ENCODE measurements at places on chromosomes 5 and 9.

GRCh38 chr5:172098883-172099282 lies 89.1 kb downstream of the STK10 start:
- no peak for DNase-seq

- no peak for DNase-seq
Observed at GRCh38 chr9:85009251-85009650, 339.7 kb downstream of the NTRK2 start.

DNA sequence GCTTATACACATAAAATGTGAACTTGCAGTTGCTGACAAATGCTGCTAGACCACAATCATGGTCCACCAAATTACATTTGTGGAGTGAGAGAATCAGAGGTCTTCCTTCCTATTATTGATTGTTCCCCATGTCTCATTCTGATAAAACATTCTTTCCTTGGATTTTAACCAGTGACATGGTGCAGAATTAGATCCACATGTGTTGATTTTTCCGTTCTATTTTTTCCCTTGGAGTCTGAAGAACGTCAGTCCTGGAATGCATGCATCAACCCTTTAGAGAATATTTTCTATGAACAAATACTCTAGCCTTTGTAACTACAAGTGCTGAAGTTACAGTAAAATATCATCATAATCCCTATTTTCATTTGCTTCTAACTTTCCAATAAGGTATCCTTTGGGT lies 170.7 kb upstream of the SPRY4 start:
- no peak for DNase-seq

GRCh38 chr5:126461838-126462237 lies 38.6 kb downstream of the GRAMD2B start:
- no peak for DNase-seq

- DNase-seq, result no peak
Observed at GRCh38 chr9:125746774-125747052, 460 bp upstream of the PBX3 start.

GRCh38 chr9:15843931-15844330 lies 291.1 kb downstream of the CCDC171 start:
- no peak for DNase-seq

DNA sequence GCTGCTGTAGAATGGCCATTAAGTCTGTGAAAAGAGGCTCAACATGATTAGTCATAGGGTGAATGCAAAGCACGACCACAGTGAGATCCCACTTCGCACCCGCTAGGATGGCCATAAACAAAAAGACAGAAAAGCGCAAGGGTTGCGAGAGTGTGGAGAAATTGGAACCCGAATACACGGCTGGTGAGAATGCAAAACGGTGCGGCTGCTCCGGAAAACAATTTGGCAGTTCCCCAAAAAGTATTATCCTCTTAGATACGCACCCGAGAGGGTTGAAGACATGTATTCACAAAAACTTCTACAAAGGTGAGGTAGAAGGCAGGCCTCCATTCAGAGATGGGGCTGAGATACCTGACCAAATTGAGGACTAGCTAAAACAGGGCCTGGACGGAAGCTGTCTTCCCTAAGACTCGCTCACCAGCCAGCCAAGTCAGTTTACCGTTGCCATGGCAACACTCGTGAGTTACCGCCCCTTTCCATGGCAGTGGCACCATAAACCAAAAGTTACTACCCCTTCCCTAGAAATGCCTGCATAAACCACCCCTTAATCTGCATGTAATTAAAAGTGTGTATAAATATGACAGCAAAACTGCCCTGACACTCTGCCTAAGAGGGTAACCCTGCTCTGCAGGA lies 726 bp upstream of the PSMB7 start:
- DNase-seq, result no peak

DNA sequence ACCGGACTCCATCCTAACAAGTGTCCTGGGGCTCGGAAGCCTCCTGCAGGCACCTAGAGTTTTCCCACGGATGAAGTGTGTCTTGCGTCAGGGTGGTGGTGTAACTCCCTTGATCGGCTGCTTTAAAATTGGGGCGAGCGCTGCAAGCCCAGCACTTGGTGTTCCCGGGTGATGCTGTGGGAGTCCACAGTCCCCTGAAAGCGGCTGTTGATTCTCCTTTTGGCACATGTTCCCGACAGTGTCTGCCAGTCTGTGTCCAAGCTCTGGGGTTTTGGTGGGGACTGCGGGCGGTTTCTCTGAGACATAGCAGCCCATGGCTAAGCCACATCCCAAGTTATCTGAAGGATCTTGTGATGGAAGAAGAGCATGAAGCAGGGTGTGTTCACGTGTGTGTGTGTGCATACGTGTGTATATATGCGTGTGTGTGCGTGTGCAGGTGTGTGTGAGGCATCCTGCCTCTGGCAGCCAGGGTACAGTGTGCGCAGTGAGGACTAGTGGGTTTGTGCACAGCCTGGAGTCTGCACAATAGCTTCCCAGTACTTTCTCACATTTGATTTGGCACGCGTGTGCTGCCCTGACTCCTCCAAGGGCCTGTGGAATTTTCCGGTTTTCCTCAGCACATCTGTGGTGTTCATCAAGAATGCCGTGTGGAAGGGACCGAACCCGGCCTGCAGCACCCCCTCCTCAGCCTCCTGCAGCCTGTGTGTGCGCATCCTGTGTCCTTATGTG lies 16.9 kb downstream of the SLC25A48 start:
- no peak for DNase-seq

GRCh38 chr9:29039258-29039657 lies 1466.0 kb upstream of the C9orf72 start:
- no peak for DNase-seq

GRCh38 chr9:129236441-129237145 lies 58.5 kb upstream of the IER5L start:
- DNase-seq, result no peak
